ENCODE measurements at places on chromosomes 4 and X. TPM values are rescaled to one million over a fixed set of nuclear protein-coding genes. Genes with fewer than 3 reads are reported as not detected.

IL1RAPL1 gene
- total RNA-seq, result 3.7 TPM

NRK gene
- total RNA-seq, result 134 TPM

MAGEA9B gene
- total RNA-seq, result not detected

ARMCX1 gene
- 91.3 TPM for total RNA-seq

MXD4 gene
- total RNA-seq, result 21.4 TPM

IL2 gene
- total RNA-seq, result not detected

TBX22 gene
- under 0.01 TPM for total RNA-seq
